ENCODE measurements at places on chromosomes 2 and 18.

DNA sequence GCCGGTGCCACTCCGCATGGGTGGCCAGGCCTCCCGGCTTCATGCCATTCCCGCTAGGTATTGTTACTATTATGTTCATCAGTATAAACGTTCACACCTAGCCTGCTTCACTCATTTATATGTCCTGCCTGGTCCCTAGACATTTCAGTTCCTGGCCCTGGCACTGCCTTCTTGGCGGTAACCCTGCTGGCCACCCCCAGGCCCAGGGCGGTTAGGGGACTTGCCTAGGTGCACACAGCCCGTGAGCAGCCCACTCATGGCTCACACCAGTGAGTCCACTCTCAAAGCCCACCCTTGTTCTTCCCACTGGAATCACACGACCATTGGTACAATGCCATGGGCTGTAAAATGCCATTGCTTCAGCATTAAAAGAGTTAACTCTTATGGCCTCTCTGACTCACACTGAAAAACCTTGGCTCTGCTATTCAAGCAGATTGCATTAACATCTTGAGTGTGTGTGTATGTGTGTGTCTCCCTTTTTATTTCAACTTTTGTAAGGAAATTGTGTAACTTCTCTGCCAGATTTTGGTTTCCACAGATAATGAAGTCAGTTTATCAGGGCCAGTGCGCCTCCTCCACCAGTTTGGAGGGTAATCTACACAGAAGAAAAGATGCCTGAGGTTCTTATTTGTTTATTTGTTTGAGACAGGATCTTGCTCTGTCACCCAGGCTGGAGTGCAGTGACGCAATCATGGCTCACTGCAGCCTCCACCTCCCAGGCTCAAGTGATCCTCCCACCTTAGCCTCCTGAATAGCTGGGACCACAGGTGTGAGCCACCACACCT is 74.2 kb downstream of the RAB31 start:
- DNase-seq = no peak

GRCh38 chr18:70520867-70521266 is 232.0 kb downstream of the SOCS6 start:
- DNase-seq = no peak

- no peak for DNase-seq
Observed at GRCh38 chr2:158242280-158242679, 140.6 kb downstream of the UPP2 start.

GRCh38 chr18:12656605-12656937 is 1.3 kb downstream of the SPIRE1 start:
- no peak for DNase-seq

DNA sequence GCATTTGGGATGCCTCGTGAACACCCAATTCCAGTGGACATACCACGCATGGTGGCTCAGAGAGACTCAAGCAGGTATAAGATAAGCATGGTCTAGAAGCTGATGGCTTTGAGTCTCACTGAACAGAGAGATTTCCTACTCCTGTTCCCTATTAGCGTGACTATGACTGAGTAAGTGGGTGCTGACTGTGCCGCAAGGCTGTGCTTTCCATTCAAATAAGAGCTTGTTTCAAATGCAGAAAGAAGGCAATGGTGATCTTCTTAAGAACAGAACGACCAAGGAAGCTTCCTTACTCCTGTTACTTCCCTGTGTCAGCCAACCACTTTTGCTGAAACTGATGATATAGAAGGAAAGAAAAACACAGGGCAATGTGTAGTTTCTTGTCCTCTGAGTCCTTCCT is 63.5 kb upstream of the IGFBP2 start:
- no peak for DNase-seq

DNA sequence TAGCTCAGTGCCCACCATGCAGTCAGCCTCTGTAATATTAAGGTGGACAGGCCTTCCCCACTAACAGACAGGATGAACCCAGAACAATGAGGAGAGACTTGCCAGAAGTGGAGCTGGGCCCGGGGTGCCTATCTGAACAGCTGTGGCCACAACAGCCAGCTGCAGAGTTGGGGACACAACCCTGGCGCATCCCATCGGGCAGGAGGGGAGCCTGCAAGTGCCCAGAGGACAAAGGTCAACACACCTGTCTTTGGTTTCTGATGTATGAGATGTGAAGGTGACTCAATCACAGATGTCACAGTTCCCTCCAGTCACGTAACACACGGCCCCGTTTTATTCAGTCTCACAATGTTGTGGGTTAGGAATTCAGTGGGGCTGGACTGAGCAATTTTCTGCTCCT is 48.2 kb upstream of the TAF1B start:
- no peak for DNase-seq

- DNase-seq = no peak
Observed at GRCh38 chr2:17749753-17750438, 3.7 kb downstream of the SMC6 start.

GRCh38 chr2:49262801-49263560 is 108.7 kb upstream of the FSHR start:
- no peak for DNase-seq

DNA sequence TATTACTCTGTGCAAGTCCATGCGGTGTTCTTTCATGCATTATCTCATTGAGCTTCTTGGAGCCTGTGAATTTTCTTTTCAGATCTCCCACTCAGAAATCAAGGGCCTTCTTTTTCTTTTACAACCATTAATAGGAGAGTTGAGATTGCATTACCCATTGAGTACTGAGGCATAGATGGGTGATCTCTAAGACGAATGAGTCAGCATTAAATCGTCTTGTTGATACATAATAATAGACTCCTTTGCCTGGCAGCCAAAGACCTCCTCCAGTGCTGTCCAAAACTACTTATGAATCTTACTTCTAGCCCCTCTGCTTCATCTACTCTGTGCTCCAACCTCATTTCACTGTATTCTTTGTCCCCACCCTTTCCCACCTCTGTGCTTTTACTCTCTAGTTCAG is 180.5 kb downstream of the AGPS start:
- no peak for DNase-seq

DNA sequence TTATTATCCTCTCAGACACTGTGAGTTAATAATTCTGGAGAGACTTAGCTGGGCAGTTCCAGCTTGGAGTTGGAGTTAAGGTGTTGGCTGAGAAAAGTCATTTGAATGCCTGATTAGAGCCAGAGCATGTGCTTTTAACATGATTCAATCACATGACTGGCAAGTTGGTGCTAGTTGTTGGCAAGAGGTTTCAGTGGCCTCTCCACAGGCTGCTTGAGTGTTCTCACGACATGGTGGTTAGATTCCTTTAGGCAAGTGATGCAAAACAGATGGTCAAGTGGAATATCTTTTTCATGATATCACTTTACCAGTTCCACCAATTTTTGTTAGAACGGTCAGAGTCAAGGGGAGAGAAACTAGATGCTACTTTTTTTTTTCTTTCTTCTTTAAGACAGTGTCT is 262.7 kb upstream of the FN1 start:
- no peak for DNase-seq

DNA sequence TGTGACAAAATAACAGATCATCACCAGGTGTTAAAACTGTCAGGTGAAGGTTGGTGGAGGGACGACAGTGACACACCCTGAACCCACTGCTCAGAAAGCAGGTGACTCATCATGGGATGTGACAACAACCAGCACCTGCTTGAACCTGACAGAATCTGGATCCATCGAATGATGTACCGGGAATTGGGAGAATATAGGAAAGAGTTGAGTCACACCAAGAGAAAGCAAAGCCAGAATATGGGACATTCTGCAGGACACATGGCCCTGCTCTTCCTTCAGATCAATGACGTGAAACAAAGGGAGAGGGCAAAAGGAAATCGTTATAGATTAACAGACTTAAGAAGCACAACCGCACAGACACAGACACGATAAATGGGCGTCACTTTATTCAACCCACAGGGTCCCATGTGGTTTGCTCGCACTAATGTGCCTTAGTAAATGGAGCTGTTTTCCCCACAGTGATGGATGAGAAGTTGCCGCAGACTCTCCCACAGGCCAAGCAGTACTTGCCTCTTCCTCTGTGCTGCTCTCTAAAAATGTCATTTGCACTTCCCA is 100.1 kb downstream of the CRACDL start:
- peak; percentile 29 for DNase-seq

GRCh38 chr18:26981360-26982082 is 116.0 kb upstream of the AQP4 start:
- DNase-seq = no peak

DNA sequence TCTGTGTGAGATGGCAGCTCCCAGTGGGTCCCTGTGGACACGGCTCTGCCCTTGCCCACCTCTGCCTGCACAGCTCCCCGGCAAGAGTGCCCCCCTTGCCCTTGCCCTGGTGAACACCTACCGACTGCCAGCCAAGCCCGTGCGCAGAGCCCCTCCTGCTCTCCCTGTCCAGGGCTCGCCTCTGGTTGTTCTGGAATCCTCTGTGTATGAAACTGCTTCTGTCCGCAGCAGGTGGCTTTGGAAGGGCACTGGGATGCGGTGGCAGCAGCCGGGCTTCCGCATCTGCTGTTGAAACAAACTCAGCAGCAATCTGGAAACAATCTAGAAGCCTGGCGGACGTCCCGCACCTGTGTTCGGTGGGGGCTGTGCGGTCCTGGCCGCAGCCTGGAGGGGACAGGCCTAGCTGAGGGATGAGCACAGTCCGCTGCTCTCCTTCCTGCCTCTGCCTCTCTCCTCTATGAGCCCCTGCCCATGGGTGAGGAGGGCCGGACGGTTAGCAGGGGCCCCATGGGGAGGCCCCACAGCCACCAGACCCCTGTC is 34.0 kb upstream of the KLF11 start:
- no peak for DNase-seq

GRCh38 chr2:55357164-55357563 is 62.5 kb downstream of the CCDC88A start:
- DNase-seq = no peak

DNA sequence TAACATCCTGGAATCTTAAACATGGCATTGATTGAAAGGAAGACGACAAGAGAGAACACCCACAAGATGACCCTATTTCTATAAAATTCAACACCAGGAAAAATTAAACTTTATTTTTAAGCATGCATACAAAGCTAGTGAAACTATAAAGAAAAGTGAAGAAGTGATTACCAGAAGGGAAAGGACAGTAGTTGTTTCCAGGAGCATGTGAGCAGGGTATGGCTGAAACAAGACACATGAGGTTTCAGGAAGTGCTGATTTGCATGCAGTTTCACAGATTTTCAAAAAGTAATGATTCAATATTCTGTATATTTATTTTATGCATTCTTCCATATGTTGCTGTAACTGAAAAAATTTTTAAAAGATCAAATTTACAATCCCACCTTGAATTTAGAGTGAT is 24.6 kb upstream of the DAW1 start:
- no peak for DNase-seq

GRCh38 chr18:74251297-74252038 is 40.3 kb downstream of the CYB5A start:
- DNase-seq = no peak

DNA sequence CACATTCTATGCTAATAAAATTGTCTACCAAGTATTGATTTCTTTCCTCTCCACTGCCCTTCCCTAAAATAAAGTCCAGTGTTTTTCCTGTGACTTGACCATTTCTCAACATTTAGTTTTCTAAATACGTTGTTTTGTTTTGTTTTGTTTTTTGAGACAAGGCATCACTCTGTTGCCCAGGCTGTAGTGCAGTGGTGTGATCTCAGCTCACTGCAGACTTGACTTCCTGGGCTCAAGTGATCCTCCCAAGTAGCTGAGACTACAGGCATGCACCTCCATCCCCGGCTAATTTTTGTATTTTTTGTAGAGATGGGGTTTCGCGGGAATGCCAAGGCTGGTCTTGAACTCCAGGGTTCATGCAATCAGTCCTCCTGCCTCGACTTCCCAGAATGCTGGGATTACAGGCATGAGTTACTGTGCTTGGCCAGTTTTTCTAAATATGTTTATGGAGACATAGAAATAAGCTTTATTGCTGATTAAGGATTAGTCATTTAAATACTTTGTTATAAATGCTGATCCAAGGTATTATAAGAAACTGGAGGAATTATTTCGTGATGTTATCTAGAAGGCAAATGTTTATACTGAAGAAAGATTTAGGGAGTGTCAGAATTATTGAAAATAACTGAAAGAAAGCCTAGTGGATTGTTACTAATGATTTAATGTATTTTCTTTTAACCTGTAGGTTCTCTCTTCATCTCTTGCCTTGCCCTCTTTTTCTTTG is 5.7 kb upstream of the HTR2B start:
- DNase-seq = no peak

DNA sequence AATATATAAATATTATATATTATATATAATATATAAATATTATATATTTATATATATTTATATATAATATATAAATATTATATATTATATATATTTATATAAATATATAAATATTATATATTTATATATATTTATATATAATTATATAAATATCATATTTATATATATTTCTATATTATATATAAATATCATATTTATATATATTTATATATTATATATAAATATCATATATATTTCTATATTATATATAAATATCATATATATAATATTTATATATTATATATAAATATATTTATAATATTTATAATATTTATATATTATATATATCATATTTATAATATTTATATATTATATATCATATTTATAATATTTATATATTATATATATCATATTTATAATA is 321.4 kb downstream of the CDH2 start:
- no peak for DNase-seq

- DNase-seq = no peak
Observed at GRCh38 chr2:84889332-84889731, 8.4 kb upstream of the TRABD2A start.

GRCh38 chr2:219967247-219968245 is 340.1 kb downstream of the SLC4A3 start:
- no peak for DNase-seq

GRCh38 chr2:15593327-15593705 is 1.6 kb downstream of the DDX1 start:
- DNase-seq = no peak

DNA sequence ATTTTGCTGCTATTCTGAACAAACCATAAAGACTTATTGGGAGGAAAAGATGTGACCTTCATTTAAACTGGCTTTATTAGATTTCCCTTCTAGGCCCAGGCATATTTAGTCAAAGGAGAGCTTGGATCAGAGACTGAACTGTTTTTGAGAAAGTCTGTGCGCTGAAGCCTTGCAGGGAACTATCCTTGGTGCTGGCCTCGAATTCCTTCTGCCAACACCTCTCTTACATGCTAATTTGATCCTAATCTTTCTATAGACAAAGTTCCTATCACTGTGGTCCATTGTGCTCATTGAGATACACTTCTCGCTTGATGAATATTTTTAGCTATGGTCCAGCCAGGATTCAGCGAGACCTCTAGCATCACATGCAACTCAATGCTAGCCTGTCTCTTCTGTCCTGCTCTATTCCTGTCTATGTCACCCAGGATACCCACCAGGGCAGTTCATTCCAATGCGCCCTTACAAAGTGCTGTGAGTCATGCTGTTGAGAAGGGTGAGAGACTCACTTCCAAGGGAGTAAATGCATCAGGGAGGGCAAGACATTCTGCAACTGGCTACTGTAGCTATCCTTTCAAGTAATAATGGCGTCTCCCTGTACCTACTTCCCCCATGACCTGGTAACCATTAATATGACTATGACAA is 356.7 kb upstream of the LYPD1 start:
- DNase-seq = no peak
